ENCODE measurements at places on chromosomes 2 and 18.
A peak's percentile ranks its signal among the peaks of the same experiment; 100 is the strongest.

GRCh38 chr2:3805201-3805939 is 102.0 kb downstream of the DCDC2C start:
- DNase-seq, result no peak

- DNase-seq, result no peak
Measured at GRCh38 chr2:188328419-188328818, 36.7 kb downstream of the GULP1 start.

- no peak for DNase-seq
Measured at GRCh38 chr2:121771976-121772742, 16.7 kb downstream of the TSN start.

- no peak for DNase-seq
Measured at GRCh38 chr18:23593720-23594119, 7.4 kb upstream of the NPC1 start.

- no peak for DNase-seq
Measured at GRCh38 chr18:29087616-29088246, 910.8 kb upstream of the CDH2 start.

GRCh38 chr2:10301941-10302478 is 694 bp upstream of the HPCAL1 start:
- DNase-seq, result peak; percentile 24

- no peak for DNase-seq
Measured at GRCh38 chr2:32564417-32565035, 63.3 kb upstream of the TTC27 start.

DNA sequence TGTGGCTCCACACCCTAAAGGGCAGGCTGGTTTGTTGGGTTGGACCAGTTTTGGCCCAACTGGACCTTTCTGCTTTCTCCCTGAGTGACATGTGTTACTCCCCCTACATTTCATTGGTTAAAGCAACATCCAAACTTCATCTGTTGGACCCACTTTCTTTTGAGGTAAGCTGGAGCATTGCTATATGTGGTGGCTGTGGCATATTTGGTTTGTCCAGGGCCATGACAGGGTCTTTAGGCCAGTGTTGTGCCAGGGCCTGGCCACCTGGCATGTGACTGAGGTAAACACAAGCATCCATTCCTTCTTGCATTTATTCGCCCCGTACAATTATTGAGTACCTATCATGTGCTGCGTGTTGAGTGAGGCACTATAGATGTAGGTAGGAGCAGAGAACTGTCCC is 36.8 kb upstream of the MARCO start:
- DNase-seq, result no peak

- no peak for DNase-seq
Measured at GRCh38 chr2:17606851-17607250, 66.4 kb downstream of the VSNL1 start.

- peak; percentile 4 for DNase-seq
Measured at GRCh38 chr2:223692191-223692947, 90.2 kb upstream of the SCG2 start.

- no peak for DNase-seq
Measured at GRCh38 chr2:8441986-8442385, 239.9 kb upstream of the ID2 start.

GRCh38 chr2:23485261-23485660 is 100.3 kb downstream of the KLHL29 start:
- no peak for DNase-seq

- DNase-seq, result no peak
Measured at GRCh38 chr2:5036256-5036655, 655.9 kb upstream of the SOX11 start.

GRCh38 chr2:237557633-237558015 is 8.8 kb upstream of the PRLH start:
- DNase-seq, result no peak

- DNase-seq, result no peak
Measured at GRCh38 chr2:165787334-165787733, 6.7 kb downstream of the GALNT3 start.

DNA sequence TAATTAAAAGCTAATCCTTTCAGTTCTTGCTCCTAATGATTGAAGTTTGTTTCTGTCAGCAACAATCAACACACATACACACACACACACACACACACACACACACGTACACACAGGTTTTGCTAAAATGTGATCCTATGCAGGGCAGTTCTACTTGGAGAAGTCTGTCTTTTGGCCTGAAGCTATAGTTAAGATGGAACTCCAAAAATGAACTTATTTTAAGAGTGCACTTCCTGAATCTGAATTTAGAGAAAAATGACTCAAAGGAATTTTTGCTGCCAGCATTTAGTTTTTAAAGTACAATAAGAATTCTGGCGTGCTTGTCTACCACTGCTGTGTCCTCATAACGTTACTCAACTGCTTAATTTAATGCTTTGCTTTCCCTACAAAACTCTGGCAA is 6.6 kb downstream of the GALNT5 start:
- DNase-seq, result no peak

GRCh38 chr2:158928515-158928914 is 39.9 kb upstream of the TANC1 start:
- DNase-seq, result no peak

GRCh38 chr2:21346984-21347383 is 223.2 kb downstream of the TDRD15 start:
- DNase-seq, result no peak

DNA sequence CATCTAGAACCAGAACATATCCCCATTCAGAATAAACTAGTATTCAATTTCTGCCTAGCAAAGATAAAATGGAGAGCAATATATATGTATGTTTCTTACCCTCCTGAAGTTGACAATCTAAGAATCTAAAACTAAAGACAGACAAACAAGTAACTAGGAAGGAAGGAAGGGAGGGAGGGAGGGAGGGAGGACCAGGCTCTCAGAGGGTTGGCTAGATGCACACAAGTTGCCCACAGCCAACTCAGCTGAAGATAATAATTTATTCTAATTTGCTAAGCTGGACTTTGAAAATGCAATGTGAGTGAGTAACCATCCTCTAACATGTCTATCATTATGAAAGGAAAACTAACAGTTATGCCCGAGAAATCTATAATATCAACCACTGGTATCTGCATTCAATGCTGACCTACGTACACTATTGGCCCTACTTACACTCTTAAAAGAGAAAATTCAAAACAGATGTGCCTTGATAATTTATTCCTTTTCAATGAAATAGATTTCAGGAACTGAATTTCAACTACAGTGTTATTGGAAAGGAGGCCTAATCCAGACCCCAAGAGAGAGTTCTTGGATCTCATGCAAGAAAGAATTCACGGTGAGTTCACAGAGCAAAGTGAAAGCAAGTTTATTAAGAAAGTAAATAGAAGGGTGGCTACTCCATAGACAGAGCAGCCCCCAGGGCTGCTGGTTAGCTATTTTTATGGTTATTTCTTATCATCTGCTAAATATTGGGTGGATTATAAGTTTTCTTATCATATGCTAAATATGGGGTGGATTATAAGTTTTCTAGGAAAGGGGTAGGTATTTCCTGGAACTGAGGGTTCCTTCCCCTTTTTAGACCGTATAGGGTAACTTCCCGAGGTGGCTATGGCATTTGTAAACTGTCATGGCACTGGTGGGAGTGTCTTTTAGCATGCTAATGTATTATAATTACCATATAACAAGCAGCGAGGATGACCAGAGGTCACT is 288.5 kb upstream of the SLC39A10 start:
- no peak for DNase-seq

- peak; percentile 18 for DNase-seq
Measured at GRCh38 chr2:230781130-230781797, 68.6 kb downstream of the CAB39 start.

- DNase-seq, result no peak
Measured at GRCh38 chr18:14768241-14768640, 20.3 kb downstream of the ANKRD30B start.

DNA sequence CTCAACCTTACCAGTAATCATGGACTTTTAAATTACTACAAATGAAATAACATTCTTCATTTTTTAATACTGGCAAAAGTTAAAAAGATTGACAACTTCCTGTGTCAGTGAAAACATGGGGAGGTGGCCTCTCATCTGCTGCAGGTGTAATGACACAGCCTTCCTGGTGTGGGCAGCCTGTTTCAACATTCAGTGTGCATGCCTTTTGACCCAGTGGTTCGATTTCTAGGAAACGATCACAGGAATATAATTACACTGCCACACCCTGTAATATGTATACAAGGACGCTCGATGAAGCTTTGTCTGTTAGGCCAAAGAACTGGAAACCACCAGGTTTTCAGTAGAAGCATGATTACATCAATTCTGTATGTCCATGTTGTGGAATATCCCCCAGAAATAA is 68.7 kb downstream of the MTHFD2 start:
- peak; percentile 41 for DNase-seq

DNA sequence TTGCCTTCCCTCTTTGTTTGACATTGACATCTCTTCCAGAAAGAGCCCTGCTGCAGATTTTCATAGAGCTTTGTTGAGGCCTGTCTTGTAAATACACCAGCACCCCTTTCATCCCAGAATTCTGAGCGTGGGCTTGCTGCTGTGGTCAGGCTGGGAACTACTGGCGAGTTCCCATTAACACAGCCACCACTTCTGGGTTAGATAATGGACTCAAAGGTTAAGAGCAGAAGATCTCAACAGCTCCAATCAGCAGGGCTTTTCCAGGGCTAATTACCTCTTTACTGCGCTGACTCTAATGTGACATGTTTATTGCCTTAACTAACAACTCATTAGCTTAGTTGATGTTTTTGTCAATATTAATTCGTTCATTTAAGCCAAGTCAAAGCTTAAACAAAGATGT is 235.9 kb upstream of the BOD1L2 start:
- no peak for DNase-seq

GRCh38 chr2:9554921-9555296 is 721 bp downstream of the ADAM17 start:
- DNase-seq, result peak; percentile 34

DNA sequence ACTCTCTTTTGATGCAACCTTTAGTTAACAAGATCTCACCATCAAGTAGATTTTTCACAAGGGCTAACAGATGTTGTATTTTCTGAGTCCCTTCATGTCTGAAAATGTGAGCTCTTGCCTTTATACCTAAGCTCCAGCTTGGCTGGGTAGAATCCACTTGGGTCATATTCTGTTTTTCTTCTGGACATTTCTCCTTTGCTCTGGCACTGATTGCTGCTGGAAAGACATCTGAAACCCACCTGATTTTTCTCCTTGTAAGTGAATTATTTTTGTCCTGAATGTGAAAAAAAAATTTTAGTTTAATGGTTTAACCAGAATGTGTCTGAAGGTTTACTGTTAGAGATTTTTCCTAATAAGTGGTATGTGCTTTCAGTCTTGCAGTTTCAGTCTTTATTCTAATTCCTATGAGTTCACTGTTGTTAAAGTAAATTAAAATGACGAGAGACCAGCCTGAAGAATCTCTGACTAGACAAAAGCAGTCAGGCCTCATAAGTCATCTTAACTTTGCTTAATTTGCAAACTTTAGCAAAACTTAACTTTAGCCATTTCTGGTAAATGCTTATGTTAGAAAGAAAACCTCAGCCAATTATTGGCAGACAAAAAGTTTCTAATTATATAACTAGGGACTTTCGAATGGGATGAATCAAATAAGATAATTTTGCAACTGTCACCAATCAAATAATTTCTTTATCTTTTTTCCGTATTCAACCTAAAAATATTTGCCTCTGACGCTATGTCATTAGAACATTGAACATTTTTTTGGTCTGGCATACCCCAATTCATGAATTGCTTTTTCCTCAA is 70.8 kb downstream of the ACAA2 start:
- no peak for DNase-seq

Measured in stimulated activated naive CD8-positive, alpha-beta T cell treated with anti-CD3 and anti-CD28 coated beads, Interleukin-15, Interleukin-2, amounts not matched to agents 100 U/mL and 50 U/mL, for 24 hours (primary cell).